ENCODE measurements at places on chromosomes 13 and 19.

DNA sequence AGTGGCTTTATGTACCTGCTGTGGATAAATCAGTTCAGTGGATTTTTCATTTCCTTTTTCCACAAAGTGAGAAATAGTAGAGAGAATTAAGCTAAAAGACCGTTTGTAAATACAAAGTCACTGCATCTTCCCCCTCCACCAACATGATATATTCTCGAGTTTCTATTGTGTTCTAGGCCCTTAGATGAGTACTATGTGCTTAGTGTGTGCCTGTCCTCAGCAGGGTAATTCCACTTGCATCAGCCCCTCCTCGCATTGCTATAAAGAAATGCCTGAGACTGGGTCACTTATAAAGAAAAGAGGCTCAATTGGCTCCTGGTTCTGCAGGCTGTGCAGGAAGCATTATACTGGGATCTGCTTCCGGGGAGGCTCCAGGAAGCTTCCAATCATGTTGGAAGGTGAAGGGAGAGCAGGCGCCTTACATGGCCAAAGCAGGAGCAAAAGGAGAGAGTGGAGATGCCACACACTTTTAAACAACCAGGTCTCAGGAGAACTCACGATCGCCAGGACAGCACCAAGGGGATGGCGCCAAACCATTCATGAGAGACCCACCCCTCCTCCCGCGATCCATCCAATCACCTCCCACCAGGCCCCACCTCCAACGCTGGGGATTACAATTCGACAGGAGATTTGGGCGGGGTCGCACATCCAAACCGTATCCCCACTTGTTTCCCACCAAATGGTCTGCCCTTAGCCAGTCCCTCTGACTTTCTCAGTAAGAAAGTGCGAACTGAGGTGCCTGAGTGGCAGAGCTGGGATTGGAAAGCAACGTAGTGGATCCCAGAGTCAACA lies 102.3 kb upstream of the ABCC4 start:
- peak; percentile 65 for DNase-seq

GRCh38 chr13:24682353-24682752 lies 2.1 kb downstream of the ATP12A start:
- no peak for DNase-seq

DNA sequence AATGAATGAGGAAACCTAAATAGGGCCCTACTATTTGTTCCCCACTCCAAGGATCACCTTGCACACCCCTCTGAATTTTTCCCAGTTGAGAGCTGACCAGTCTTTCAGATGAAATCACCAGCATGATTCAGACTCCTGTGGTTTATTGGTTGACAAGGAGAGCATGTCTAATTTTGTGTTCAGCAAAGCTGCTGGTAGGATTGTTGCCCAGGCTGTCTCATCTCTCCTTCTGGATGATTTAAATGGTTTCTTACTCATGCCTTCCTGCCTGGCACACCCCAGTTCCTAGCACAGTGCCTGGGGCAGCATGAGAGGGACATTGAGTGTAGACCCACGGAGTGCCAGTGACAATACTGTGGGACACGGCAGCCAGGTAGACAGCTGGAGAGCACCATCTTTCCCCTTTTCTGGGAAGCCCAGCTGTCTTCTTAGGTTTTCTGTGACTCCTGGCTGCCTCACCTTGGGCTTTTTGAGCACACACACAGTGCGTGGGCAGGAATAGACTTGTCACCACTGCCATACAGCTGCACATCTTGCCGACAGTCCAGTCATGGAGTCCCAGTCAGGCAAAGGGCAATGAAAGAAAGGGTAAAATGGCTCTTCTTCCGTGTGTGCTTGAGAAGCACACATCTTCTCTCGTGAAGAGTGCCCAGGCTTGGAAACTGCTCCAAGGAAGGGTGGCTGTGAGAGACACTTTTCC lies 12.3 kb downstream of the FGF9 start:
- DNase-seq: peak; percentile 75

DNA sequence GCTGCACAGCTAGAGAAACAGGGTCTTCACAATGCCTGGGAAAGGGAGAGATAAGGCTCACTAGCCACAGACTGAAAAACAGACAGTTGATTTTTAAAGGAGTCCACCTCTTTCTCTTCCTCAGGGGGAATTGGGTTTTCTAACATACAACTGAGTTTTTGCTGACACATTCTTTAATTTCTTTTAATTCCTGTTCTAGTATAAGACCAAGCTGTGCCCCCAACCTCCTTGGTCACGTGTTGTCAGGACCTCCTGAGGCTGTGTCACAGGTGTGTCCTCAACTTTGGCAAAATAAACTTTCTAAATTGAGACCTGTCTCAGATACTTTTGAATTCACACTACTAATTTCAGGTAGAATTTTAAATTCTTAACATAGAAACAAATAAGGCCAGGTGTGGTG lies 12.1 kb upstream of the ZNF492 start:
- no peak for DNase-seq

DNA sequence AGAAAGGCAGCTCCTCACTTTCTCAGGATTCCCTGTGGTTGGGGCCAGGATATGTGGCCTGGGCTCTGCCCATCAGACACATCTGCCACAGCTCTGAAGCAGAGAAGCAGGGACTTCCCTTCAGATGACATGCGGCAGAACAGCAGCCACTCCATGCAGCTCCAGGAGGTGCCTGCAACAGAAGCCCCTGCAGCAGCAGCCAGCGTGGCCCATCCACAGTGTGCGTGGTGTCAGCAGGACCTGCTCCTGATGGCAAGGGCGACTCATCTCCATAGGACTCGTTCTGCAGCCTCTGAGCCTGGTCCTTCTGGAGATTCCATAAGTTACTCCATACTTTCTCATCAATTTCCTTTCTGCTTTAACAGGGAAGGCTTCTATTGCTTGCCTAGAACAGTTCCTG lies 105.0 kb downstream of the SUCLA2 start:
- no peak for DNase-seq

DNA sequence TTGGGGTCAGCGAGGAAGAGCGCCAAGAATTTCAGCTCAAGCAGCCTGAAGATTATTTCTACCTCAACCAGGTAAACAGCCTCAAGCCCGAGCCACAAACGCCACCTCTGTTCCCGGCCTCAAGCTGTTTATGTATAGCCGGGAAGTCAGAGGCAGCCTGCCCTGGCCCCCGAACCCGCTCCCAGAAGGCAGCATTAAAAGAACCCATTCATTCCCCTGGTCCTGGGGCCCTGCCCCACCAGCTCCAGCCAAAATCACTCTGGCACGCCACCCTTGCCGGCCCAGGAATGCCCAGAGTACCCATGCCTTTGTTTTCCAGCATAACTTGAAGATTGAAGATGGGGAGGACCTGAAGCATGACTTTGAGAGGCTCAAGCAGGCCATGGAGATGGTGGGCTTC lies 61.2 kb upstream of the USE1 start:
- no peak for DNase-seq

GRCh38 chr13:102234618-102235017 lies 167.2 kb downstream of the FGF14 start:
- DNase-seq: no peak

DNA sequence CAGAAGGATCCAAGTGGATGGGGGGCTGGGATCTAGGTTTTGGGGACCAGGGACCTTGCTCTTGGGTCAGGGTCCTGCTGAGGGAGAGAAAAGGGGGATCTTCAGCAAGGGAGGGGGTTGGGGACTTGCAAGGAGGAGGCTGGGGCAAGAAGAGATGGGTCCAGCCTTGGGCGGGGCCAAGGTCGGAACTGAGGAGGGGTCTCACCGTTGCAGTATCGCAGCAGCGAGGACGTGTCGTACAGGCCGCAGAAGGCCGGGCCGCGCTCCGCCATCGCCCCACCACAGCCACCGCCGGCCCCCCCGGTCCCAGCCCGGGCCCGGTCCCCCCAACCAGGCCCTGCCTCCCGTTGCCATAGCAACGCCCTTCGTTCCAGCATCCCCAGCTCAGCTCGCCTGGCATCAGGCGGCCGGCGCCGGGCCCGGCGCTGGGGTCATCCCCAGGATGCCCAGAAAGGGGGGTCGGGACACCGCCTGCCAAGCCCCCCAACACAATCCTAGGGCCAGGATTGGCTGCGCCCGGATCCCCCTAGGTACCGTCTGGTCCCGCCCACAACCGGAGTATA lies 6.0 kb upstream of the EML2 start:
- DNase-seq: no peak

DNA sequence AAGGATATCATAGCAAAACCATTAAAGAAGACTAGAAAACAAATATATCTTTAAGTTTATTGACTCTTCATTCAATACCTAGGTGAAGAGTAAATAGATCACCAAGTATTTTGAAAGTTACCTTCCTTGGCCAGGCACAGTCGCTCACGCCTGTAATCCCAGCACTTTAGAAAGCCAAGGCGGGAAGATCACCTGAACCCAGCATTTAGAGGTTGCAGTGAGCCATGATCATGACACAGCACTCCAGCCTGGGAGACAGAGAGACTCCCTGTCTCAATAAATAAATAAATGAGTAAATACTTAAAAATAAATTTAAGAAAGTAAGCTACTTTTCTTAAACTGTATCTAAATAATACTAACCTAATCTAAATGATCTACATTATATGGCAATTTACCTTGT lies 8.9 kb upstream of the WBP4 start:
- DNase-seq: no peak

DNA sequence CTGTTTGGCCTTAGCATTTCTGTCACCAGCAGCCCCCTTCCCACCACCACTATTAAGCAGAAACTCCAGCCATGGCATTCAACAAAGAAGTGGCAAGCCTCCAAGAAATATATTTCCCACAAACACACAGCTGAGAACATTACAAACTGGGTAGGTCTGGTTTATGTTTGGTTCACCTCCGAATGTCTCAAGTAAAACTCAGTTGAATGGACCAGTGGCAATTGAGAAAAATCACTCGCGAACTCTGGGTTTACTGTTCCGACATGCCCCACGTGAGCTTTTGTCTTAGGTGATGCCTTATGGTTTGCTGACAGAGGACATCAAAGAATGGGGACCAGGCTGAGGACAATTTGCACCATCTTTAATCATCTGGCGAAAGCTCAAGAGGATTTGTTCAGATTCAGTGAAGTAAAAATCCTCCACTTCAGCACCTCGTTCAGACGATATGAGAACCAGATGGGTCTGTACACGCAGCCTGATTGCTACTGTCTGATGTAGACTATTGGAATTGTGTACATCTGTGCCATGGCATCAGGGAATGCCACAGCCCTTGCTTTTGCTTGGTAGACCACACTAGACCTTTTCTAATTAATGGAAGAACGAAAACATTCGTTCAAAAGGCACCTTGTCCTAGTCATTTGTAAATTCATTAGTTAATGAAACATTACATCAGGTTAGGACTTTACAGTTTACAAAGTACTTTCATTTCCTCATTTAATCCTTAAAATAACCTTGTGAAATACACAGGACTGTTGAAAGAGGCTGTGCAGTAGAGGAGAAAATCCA lies 59.4 kb downstream of the SLC10A2 start:
- no peak for DNase-seq

GRCh38 chr13:62038214-62038613 lies 622.6 kb upstream of the PCDH20 start:
- DNase-seq: no peak

- no peak for DNase-seq
These were observed 421.8 kb downstream of the DCT start for GRCh38 chr13:94057618-94058186.

DNA sequence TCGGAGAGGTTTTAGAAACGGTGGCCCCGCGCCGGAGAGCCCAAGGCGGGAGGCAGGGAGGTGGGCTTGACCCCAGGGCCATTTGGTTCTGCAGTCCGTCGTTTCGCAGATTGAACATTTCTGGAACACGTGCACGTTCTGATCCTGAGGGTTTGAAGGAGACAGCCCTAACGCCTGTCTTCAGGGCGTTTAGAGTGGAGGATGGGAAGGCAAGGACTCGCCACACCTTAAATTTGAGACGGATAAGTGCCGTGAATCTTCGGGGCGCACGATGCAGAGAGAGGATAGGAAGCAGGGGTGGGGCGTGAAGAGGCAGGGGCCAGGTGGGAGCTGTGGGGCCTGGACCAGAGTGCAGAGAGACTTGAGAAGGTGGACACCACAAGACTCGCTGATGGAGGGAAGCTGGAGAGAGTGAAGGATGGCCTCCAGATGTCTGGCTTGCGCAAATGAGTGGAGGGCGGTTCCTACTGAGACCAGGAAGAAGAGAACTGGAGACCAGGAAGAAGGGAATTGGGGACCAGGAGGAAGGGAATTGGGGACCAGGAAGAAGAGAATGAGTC lies 804 bp upstream of the MIER2 start:
- DNase-seq: no peak

DNA sequence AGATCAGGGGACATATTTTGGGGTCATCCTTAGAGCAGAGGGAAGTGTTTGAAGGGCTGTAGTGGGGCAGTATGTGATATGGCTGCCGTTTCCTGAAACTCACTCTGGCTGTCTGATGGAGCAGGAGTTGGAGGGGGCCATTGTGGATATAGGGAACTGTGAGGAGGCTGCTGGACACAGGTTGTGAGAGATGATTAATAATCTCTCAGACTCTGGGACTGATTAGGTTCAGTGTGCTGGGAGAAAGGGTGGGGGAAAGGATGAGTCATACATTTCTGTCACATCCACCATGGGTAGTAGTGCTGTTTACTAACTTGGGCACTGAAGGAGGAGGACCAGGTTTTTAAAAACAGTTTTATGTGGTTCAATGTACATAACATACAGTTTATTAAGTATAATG lies 4.8 kb downstream of the B3GLCT start:
- peak; percentile 50 for DNase-seq

GRCh38 chr13:44694842-44695241 lies 118.7 kb upstream of the TSC22D1 start:
- DNase-seq: no peak

- no peak for DNase-seq
These were observed 1130.2 kb upstream of the MIR17HG start for GRCh38 chr13:90217275-90217674.

DNA sequence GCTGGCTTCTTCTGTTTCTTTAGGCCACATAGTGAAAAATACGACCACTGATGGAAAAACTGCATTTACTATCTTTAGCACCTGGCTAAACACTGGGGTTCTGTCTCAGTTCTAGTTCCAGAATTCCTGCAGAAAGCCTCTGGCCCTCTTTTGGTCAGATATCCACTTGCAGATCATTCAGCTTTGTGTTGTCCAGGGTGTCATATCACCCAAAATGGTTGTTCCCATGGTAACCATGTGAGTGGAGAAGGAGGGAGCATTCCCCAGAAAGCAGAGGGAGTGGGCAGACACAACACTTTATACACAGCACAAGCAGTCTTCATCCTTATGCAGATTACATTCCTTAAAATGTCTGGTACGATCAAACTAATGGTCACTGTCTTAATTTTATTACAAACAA lies 73.5 kb downstream of the CAB39L start:
- no peak for DNase-seq

DNA sequence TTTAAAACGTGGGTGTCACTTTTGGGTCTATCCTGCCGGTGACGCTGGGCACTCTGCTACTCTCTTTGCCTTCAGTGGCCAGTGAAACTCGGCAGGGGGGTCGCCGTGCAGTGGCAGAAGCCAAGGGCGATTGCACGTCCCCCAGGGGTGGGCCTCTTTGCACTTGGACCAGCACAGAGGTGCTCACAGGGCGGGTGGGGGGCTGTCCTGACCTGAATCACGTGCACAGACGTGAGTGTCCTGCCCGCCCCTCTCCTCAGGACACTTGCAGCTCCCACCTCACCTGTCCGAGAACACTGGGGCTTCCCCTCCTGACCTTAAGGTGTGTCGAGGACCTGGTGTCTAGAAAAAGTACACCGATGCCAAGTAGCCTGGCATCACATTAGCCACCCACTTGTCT lies 16.1 kb downstream of the COL4A1 start:
- DNase-seq: no peak
